ENCODE measurements at places on chromosomes 3 and 15. TPM values are rescaled to one million over a fixed set of nuclear protein-coding genes. Genes with fewer than 3 reads are reported as not detected.

DNA sequence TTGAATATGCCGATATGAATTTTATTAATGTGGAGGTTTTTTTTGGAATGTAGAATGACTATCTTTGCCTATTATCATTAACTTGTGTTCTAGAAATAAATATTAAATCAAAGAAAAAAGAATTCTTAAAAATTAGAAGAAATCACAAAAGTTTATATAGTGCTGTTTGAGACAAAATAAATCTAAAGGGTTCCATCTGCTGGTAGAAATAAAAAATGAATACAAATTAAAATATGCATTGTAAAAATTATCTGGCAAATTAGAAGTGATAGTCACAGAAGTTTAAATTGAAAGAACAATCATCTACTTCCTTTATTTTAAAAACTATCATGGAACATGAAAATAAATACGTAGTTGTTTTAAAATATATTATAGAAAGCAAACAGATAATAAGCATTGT is 22.7 kb upstream of the ZBTB20 start:
- no peak for DNase-seq

DNA sequence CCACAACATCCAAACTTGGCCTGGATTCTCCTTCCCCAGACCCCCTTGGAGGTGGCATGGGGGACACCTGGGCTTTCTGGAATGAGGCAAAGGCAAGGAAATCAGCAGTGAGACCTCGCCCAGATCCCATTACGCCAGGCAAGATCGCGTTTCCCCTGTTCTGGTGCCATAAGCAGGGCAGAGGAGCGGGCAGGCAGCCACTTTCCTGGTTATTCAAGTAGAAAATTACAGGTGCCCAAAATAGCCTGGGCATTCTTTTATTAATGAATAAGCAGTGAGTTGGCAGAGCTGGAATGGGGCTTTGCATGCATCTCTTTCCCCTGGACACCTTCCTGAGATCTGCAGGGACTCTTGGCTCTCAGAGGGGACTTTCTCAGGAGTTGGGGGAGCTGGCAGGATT is 31.5 kb upstream of the FAM107A start:
- no peak for DNase-seq

- DNase-seq: peak; percentile 66
Measured at GRCh38 chr15:70152070-70152480, 54.4 kb upstream of the TLE3 start.

- DNase-seq: no peak
Measured at GRCh38 chr3:60983906-60984305, 267.3 kb downstream of the FHIT start.

The TMOD2 gene
- 9.8 TPM for total RNA-seq

The CACNA1D gene
- total RNA-seq: 0.29 TPM

Measured in osteoblast (primary cell).